ENCODE measurements at places on chromosomes 4 and X.

DNA sequence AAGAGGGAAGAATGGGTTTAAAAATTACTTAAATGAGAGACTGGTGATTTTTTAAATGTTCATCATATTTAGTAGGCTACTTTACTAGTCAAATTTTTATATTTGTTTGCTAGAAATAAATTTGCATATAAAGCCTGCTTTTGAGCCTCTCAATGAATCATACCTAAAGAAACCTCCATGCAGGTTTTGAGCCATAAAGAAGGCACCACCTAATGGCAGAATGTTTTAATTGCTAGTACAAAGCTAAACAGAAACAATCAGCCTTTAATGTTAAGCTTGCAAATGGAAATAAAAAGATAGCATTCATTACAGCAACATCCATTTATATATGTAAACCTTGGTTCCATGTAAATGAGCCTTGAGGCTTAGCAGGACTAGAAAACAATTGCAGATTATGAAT, 989.7 kb downstream of the CCSER1 start:
- DNase-seq: peak; percentile 11

GRCh38 chrX:40006106-40007017, 91.4 kb downstream of the BCOR start:
- DNase-seq: peak; percentile 34

- DNase-seq: no peak
These were observed 137.6 kb downstream of the NPNT start for GRCh38 chr4:106032851-106033286.

DNA sequence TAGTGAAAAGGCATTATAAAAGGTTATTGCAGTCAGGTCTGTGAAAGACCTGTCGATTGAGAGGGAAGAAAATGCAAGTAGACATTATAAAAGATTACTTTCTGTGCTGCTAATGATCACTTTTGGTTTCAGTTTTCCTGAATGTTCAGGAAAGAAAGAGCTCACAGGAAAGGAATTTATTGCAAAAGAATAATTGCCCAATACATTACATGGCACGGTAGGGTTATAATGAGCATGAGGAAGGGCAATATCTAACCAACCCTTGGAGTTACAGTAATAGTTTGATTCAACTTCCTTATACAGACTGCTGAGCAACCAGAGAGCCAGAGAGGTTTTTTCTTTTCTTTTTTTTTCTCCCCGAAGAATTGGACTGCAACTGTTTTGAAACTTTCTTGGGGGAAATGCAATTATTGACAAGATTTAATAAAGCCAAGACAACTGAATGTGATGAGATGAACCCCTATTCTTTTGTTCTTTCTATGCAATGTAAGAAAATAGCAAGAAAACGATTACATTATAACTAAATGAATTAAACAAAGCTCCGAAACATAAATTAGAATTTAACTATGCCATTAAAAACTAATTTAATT, 247.0 kb downstream of the C4orf33 start:
- peak; percentile 82 for DNase-seq

DNA sequence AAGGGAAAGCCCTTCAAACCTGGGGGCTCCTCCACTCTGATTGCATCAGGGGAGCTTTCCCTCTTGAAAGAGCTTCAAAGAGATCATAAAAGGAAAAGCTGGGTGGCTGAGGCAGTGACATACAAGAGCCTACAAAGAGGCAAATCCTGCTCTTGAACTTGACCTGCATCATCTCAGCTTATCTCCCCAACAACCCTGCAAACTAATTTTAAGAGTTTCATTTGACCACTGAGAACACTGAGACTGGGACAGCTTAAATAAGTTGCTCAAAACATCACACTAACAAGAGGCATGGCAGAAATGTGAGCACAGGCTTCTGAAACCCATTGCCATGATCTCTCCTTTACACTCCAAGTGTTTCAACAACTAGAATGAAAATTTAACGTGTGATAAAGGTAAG, 101.6 kb upstream of the PPARGC1A start:
- DNase-seq: no peak

DNA sequence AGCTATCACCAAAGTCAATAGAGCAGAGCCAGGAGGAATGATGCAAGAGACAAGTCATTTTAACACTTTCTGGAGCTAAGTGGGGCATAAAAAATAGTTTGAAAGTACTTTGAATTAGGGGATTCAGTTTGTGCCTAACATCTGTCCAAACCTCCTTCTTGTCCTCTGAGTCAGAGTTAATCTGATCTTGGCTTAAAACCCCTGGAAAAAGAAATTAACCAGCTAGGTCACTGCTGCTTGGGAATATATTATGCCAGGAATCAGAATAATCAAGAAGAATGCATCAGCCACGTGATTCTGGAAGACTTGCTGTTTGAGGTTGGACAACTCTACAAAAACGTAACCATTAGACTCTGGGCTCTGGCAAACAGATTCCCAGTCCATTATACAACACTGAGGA, 45.3 kb upstream of the EDA2R start:
- no peak for DNase-seq

DNA sequence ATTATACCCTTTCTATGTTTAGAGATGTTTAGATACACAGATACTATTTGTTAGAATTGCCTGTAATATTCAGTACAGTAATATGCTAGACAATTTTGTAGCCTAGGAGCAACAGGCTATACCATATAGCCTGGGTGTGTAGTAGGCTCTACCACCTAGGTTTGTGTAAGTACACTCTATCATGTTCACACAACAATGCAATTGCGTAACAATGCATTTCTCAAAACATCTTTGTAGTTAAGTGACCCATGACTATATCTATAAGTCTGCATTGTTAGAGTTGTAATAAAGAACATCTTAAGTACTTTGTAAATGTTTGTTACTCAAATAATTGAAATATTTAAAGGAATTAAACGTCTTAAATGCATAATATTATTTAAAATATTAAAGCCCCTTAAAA, 379.3 kb downstream of the PPP3CA start:
- no peak for DNase-seq

DNA sequence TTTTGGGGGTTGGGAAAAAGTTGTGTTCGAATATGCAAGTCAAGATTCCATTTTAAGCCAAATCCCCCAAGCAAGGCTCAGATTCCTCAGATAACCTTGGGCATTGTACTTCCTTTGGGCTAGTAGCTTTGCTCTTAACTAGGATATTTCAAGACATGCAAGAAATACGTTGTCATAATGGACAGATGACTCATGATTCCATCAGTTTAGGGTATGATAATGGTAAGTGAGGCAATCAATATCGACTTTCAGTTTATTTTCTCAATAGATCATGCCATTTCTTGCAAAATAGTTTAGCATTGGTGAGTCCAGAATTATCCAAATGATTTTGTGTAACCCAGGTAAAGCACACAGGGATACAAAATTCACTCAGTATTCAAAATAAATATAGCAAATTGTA, 25.4 kb downstream of the CFAP299 start:
- DNase-seq: no peak

GRCh38 chrX:85630901-85631300, 251.4 kb upstream of the POF1B start:
- DNase-seq: no peak

- DNase-seq: peak; percentile 56
These were observed 2.9 kb downstream of the PAK3 start for GRCh38 chrX:111098874-111099273.

- DNase-seq: no peak
These were observed at the start of gene MID2 for GRCh38 chrX:107825698-107826237. Gene MID2 (plus strand): TSS chrX:107825866. CDS start chrX:107826427, 561 bp downstream.

GRCh38 chr4:2930758-2931511, 32.3 kb downstream of the NOP14 start:
- peak; percentile 34 for DNase-seq

DNA sequence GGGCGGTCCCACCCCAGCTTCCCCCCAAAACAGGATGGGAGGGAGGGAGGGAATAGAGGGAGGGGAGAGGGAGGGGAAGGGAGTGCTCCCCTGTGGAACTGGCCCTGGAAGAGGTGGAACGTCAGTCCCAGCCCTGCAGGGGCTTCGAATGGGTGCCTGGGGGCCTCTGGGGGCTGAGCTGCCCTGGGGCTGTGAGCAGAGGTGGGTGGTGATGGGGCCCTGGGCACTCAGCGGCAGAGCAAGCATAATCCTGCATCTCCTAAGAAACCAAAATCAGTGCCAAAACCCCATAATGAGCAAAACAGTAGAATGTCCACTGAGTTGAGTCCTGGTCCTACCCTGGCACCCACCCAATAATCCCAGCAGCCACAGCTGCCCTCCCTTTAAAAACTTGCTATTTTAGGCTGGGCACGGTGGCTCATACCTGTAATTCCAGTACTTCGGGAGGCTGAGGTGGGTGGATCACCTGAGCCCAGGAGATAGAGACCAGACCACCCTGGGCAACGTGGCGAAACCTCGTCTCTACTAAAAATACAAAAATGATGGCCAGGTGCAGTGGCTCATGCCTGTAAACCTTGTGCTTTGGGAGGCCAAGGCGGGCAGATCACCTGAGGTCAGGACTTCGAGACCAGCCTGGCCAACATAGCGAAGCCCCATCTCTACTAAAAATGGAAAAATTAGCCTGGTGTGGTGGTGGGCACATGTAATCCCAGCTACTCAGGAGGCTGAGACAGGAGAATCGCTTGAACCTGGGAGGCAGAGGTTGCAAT, 11.1 kb downstream of the DOK7 start:
- no peak for DNase-seq

DNA sequence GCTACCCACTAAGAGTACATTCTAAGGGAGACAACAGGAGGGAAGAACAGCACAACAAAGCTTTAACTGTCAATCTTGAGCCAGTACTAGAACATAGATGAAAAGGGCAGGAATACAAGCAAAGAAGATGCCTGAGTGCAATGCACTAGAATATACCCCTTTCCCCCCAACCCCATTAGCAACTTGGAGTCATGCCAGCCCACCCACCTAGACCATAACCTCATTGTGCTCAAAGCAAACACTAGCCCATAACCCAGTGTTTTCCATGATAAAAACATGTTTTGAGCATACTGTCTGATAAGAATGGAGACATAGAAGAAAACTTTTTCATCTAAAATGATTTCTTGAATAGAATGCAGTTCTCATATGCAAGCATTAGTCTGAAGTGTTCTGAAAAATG, 183.2 kb downstream of the RAP1GDS1 start:
- no peak for DNase-seq

GRCh38 chr4:155800685-155801343, 42.0 kb downstream of the GUCY1B1 start:
- DNase-seq: no peak

GRCh38 chr4:37885496-37885895, 5.4 kb upstream of the TBC1D1 start:
- peak; percentile 54 for DNase-seq

DNA sequence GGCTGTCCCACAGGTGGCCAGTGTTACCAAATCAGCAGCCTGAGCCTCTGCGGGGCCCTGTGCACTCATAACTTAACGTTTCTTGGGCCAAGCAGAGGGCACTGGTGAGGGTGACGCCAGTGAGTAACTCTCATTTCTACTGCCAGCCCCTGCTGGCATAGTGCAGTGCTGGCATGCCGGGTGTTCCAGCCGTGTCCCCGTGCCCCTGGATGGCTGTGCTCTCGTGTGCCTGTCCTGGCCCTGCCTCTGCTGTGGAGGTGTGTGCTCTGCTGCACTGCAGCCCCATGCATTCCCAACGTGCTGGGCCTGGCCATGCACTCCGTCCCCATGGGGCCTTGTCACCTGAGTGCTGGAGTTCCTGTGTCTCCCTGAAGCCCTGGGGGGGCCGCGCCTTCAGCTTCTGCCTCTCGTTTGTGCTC, 14.7 kb downstream of the TBC1D14 start:
- DNase-seq: no peak

DNA sequence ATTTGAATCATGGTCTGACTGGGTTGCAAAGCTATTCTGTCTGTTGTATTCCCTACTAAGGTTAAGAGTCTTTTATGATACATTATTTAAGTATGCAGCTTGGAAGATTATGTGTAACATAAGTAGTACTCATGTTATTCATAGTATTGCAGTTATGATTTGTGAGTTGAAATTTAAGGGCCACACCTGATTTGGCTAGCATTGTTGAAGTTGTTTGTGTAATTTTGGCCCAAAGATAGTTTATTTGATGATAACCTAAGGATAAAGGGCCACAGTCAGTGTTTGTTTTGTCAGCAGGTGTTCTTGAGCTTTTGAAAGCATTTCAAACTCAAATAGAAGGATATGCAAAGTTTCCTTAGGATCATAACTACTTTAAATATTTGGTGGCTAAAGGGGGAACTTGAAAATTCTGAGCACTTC, 38.9 kb downstream of the NUDT9 start:
- no peak for DNase-seq

DNA sequence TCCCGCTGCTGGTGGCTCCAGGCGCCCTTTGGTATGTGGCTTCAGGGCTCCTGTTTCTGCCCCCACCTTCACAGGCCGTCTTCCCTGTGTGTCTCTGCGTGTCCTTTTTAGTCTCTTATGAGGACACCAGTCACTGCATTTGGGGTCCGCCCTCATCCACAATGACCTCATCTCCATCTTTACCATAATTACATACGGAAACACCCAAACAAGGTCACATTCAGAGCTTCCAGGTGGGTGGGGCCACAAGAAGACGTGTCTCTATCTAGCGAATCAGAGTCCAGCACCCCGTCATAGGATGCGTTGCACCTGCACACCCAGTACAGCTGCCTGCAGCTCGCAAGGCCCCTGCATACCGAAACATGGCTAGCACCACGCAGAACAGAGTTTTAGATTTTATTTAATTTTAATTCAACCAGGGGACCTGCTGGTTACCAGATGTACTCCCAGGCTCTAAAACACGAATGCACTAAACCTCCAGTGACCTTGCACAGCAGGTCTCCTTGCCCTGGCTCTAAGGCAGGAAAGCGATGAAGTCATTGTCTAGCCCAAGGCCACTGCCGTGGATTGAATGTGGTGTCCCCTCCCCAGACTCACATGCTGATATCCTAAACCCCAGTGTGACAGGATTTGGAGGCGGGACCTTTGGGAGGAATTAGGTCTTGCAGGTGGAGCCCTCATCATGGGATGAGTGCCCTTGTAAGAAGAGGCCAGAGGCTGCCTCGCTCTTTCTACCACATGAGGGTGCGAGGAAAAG, 30.3 kb downstream of the ABLIM2 start:
- DNase-seq: no peak

DNA sequence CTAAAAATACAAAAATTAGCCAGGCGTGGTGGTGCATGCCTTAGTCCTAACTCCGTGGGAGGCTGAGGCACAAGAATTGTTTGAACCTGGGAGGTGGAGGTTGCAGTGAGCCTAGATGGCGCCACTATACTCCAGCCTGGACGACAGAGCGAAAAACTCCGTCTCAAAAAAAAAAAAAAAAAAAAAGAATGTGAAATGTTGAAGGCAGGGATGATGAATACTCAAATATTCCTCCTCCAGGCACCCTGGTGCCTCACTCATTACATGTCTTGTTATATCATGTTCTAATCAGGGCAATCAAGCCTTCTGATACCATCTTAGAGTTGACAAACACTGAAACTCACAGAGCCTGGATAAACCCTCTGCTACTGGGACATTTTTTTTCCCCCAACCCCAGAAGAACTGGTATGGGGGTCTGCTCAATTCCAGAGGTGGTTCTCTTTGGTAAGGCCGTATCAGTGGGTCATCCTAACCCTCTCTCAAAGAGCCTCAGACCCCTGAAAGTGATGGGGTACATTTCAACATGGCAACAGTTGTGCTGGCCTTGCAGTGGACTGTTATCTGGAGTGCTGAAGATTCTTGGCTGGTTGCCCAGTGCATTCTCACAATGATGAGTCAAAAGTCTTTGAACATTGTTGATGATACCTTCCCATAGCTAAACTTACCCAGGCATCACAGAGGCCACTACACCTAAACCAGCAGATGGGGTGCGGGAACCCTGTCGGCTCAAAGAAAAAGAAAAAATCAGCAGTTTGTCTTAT, 2.4 kb upstream of the SH3KBP1 start:
- peak; percentile 42 for DNase-seq
